D341Med (cell line): ENCODE measurements at places on chromosomes 6 and 20.

DNA sequence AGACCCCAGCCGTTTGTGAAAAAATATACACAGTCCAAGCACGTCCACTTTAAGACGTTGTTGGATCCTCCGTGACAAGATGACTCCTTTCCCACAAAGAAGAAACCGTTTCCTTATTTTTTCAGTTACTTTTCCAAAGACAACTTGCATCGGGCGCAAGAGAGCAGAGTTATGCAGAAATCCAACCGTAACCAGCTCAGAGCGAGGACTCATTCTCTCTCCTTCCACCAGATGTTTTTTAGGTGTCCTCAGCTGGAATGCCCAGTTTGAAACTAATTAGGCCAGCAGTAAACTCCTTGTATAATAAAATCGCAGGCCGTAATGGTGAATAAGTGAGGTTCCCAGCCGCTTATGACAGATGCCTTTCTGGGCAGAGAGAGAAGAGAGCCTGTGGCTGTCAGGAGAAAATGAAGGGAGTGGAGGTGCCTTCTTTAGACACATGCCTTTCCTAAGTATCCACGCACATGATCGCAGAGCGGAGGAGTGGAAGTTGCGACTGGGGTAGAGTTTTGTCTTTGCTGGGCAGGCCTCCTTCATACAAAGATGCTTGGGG, 2.8 kb downstream of the EYA2 start:
- no peak for DNase-seq

DNA sequence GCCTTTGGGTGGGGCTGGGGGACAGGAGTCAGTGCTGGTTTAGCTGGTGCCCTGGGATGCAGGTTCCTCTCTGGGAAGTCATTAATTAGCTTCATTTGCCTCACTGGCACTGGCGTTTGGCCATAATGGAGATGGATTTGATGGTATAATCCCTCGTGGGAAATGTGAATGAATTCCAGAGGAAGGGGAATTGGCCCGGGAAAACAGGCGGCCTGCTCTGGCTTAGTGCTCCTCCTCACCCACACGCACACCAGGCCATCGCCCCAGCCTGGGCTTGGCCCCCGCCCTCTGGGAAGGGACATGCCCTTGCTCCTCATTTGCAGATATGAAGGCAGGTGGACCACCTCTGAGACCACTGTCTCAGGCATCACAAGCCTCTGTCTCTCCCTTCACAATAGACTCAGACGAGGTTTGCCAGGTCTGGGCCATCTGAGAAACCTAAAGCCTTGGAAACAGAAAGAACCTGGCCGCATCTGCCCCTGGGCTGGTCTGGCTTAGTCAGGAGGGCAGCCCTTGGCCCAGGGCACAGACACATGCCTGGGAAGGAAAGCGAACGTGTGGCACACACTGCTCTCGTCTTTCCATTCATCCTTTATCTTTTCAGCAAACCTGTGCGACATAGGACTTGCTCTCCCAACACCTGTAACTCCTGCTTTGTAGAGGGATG, 199.2 kb upstream of the CDH4 start:
- DNase-seq, result peak; percentile 60

GRCh38 chr20:8432435-8433148, 300.5 kb downstream of the PLCB1 start:
- DNase-seq, result no peak

DNA sequence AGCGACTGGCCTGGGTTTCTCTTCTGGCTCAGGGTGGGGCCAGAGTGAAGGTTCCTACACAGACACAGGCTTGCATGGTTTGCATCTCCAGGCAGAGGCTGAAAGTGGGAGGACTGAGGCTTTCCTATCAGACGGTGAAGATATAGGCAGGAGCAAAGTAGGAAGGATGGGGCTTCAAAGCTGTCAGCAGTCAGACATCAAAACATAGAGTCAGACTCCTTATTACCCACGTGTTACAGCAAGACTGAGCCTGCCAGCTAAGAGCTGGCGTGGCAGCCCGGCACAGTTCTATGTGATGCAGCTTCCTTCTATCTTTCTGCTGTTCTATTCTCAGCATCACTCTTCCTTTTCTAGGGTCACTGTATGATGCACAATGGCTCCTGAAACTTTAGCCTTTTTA, 445.1 kb downstream of the DOK5 start:
- DNase-seq, result no peak

DNA sequence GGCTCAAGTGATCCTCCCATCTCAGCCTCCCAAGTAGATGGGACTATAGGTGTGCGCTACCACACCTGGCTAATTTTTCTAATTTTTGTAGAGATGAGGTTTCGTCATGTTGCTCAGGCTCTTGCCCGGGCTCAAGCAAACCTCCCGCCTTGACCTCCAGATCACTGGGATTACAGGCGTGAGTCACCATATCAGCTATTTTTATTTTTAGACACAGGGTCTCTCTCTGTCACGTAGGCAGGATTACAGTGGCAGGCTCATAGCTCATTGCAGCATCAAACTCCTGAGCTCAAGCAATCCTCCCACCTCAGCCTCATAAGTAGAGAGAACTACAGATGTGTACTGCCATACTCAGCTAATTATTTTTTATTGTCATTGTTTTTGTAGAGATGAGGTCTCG, 41.7 kb downstream of the SLC23A2 start:
- no peak for DNase-seq

DNA sequence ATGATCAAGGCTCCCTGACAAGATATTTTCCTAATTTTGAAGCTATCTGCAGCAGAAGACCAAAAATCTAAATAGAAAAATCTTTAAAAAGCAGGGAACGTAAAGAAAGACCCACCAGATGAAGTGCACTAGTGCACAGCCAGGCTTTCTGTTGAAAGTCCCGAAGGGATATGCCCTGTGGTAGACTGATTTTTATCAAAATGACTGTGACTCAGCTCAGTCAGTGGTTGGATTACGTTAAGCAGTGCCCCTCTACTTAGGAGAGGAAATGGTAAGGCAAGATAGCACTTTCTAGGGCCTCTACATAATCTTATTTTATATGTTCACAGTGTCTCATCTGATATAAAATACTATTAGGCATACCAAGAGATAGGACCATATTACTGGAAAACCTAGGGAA, 123.4 kb upstream of the RAB32 start:
- no peak for DNase-seq

DNA sequence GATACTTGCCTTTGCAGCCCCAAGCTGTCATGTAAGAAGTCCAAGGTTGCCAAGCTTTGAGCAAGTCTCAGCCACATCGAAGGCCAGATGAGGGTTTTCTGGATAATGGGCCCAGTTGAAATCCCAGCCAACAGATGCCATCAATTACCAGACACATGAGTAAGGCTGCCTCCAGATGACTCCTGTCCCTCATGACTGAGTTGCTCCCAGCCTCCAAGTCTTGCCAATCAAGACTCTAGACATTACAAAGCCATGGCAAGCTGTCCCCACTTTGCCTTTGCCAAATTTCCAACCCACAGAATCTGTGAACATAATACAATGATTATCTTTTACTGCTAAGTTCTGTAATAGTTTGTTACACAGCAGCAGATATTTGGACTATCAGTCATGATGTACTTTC, 76.8 kb upstream of the ARMC2 start:
- no peak for DNase-seq

- no peak for DNase-seq
Measured at GRCh38 chr6:42805297-42805861, 23.5 kb downstream of the BICRAL start.

GRCh38 chr20:33694639-33695012, 8.4 kb upstream of the E2F1 start:
- no peak for DNase-seq

DNA sequence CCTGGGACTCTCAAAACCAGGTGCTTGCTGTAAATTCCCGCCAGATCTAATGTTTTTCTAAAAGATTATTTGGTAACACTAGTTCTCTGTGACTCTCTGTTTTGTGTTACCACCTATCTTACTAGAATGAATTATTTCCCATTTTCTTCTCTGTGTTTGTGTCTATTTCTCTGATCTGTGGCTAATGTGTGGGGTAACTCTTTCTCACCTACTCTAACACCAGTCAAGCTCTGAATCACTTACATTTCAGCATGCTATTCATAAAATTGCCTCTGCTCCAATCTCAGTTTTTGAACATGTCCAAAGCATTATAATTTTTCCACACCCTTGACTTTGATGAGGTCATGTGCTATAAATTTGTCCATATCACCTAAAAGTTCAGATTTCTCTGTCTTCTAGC, 23.2 kb upstream of the COL19A1 start:
- no peak for DNase-seq

GRCh38 chr6:107704347-107705013, 119.6 kb downstream of the SCML4 start:
- DNase-seq, result peak; percentile 47

DNA sequence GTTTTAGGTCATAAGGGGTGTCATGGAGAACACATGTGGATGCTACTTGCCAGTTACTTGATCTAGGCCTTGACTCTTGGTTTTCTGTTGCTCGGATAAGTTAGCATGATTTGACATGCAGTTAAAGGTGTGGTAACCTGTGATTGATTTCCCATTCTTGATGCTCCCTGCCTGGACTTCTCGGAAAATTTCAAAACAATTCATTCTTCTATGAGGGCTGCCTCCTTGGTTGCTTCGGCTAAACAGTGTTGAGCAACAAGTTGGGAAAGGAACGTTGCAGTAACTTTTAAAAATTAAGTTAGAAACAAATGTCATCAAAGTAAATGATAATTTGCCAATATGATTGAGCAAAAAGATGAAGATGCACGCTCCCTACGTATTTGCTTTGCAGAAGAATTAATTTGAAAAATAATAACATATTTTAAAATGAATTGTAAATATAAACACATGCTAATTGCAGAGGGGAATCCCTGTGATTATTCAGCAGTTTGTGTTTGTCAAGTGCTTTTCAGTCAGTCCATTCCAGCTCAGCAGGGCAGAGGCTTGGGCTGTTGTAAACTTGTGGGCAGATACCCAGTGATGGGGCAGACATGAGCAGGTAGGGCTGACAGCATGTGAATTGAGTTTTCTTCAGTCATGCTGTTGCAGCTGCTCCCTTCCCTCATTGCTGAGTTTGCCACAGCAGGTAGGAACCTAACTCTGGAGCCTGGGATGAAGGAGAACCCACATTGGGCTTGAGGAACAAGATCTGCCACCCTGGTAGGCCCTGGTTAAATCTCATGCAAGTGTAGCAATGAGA, 110.2 kb downstream of the ESR1 start:
- no peak for DNase-seq

DNA sequence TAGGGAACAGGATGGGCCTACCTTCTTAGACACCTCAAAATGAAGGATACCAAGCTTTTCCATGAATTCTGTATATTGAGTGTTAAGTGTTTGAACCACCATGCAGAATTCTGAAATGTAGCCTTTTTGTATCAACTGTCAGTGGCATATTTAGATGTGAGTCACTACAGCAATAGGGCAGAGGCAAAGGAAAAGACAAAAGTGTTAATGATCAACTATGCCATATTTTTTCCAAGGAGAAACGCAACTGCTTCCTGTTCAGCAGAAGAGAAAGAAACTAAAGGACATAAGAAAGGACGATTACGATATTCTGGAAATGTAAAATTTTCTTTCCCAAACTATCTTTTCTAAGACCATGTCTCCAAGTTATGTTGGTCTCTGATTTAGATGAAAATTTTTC, 104.6 kb upstream of the RSPO3 start:
- DNase-seq, result no peak
